ENCODE measurements at places on chromosomes 16 and 17.

DNA sequence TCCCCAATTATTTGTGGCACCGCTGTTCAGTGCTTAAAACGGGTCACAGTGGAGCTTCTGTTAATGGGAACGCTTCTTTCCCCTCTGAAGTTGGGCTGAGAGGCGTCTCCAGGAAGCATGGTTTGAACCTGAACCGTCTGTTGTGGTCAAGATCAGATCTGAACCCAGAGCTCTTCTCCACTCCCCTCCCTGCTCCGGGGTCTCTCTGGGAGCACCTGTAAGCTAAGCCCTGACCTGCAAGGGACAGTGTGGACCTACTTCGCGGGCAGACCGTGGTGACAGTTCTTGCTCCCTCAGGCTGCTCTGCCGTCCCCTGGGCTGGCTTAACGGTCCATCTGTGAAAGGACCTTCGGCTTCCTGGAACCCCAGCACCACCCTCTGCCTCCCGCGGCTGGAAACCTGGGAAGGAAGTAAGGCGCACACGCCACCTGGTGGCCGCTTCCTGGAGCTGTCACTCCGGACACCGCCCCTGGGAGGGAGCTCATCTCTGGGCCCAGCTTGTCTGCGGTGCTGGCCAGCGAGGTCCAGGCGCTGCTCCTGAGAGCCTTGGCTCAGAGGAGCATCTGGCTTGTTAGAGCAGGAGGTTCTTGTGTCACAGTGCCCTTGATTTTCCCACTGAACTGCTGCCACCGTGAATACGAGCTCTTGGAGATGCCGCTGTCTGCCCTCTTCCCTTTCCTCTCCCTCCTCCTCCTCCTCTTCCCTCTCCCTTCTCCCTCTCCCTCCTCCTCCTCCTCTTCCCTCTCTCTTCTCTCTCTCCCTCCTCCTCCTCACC is 518.5 kb upstream of the EEF2KMT start:
- peak; percentile 17 for DNase-seq

DNA sequence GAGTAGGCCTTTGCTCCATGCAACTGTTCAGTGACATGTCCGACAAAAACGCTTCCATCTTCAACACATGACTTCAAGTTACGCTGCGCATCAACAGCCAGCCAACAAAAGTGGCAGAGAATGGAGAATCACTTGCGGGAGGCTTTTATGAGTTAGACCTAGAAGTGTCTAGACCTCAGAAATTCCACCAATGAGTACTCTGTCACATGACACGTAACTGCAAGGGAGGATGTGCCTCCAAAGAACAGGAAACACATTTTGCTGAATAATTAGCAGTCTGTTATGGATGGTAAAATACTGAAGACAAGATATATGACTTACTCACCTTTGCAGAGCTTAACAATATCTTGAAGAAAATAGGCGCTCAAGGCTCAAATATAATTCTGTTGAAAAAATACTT is 62.1 kb downstream of the MYO1D start:
- DNase-seq, result no peak

DNA sequence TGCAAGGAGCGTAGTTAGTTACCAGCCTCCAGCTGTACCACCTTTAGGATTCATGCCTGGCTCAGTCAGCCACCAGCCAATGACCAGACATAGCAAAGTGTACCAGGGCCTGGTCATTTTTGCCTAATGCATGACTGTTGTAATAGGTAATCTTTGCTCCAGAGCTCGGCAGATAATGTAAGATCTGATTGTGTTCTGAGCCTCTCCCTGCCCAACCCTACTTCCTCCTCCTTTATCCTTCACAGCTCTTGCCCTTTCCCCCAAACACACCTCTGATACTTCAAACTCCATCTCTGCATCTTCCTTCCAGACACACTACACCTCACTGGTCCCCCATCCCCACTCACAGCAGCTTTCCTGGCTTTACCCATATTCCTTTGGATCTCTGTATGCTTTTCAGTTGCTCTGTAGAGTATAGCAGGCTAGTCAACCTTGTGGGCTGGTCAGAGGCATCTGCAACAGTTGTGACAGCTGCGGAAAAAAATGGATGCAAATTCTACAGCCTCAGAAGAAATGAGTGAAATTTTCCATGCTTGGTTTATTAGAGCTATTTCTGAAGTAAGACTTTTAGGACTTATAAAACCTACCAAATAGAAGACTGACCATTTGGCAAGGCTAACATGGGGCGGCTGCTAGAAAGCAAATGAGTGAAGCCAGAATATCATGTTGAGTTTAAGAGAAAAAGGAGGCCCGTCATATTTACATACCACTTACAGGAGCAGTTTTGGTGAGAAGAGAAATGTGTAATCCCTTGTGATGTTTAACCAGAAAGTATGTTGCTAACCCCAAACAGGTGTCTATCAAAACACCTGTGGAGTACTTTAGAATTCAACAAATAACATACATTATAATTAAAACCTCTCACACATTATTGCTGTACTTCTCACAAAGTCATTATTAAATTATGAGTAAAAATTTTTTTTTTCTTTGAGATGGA is 19.9 kb upstream of the C16orf87 start:
- no peak for DNase-seq

- DNase-seq, result peak; percentile 83
These were observed 10.1 kb downstream of the KRT39 start for GRCh38 chr17:40956401-40957254.

DNA sequence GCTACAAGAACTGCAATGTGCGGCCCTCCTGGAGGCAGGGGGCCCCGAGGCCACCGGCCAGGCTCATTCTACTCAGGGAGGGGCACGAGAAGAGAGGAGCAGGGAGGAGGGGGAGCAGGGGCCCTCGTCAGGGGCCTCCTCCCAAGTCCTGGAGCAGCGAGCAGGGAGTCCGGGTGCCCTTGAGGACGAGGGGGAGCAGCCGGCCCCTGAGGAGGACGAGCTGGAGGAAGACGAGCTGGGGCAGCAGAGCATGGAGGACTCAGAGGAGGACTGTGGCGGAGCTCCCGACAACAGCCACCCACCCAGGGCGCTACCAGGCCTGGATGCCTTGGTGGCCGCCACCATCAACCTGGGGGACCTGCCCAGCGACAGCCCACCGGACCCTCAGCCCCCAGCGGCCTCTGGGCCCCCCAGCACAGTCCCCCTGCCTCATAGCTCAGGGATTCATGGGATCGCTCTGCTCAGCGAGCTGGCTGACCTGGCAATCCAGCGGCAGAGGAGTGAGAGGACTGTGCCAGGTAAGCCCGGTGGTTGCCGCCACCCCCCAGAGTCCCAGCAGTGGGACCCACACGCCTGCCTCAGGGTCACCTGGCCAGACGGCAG is 52.2 kb downstream of the BAHCC1 start:
- no peak for DNase-seq

- DNase-seq, result no peak
These were observed 8.4 kb upstream of the RAB37 start for GRCh38 chr17:74728702-74729075.

- DNase-seq, result no peak
These were observed 48.0 kb downstream of the PIPOX start for GRCh38 chr17:29090750-29091605.

DNA sequence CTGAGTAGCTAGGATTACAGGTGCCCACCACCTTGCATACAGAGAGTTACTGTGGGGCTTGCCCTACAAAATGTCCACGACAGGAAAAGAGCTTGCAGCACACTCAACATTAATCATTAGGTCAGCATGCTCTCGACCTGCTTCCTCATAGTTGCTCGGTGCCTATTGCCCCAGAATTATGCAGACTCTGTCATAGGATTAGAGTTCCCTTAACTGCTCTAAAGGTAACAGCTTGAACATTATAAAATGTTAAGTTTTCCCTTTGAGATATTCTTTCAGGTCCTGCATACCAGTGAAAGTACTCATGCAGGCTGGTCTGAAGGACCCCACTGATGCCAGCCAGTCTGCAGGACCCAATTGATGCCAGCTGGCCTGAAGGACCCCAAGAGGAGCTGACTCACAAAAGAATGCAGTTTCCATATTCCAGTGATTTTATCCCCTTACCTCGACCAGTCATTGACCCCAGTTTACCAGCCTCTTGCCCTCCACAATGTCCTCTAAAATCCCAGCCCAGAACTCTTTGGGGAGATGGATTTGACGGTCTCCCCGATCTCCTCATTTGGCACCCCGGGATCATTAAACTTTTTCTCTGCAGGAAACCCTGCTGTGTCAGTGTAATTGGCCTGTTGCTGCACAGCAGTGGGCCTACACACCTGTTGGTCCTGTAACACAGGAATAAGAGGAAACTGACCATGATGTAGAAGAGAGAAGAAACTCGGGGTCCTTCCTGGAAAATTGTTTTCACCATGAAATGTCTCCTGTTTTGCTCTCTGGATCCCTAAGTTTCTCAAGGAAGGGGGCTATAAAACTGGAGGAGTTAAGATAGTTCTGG is 10.6 kb downstream of the ICAM2 start:
- no peak for DNase-seq

GRCh38 chr16:48000622-48001021 is 155.2 kb downstream of the ABCC12 start:
- no peak for DNase-seq

GRCh38 chr16:9035996-9036395 is 55.4 kb upstream of the HAPSTR1 start:
- no peak for DNase-seq

GRCh38 chr16:88460496-88461330 is 7.6 kb downstream of the ZFPM1 start:
- no peak for DNase-seq

DNA sequence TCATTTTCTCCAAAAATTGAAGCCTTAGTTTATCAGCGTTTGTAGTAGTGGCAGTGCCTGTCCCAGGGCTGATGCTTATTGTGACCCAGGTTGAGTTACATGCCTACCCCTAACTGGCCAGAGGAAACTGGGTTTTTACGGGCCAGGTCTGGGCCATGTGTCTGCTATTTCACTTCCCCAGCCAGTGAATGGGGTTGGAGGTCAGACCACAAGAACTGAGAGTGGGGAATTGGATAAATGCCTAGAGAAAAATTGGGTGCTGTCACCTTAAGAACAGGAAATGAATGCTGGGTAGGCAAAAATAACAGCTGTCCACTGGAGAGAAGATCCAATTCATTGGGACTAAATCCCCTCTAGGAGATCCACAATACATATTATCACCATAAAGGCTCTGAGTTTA is 5.2 kb downstream of the ADPRM start:
- DNase-seq, result no peak

- DNase-seq, result no peak
These were observed 2.1 kb downstream of the CMTM1 start for GRCh38 chr16:66568355-66568754.

- no peak for DNase-seq
These were observed 18.5 kb downstream of the NGFR start for GRCh38 chr17:49513641-49514040.

DNA sequence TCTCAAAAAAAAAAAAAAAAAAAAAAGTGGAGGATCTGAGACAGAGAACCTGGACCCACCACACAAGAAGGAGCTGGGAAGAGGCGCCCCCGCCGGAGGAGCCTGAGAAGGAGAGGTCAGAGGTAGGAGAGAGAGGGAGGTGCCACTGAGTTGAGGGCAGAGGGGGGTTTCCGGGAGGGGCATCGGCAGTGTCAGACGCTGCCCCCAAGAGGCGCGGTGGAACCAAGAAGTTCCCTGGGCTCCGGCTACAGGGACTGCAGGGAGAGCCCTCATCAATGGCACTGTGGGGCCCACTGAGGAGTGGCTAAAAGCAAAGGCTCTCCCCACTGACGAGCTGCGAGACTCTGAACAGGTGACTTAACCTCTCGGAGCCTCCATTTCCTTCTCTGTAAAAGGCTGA is 4.2 kb downstream of the CCDC42 start:
- no peak for DNase-seq

DNA sequence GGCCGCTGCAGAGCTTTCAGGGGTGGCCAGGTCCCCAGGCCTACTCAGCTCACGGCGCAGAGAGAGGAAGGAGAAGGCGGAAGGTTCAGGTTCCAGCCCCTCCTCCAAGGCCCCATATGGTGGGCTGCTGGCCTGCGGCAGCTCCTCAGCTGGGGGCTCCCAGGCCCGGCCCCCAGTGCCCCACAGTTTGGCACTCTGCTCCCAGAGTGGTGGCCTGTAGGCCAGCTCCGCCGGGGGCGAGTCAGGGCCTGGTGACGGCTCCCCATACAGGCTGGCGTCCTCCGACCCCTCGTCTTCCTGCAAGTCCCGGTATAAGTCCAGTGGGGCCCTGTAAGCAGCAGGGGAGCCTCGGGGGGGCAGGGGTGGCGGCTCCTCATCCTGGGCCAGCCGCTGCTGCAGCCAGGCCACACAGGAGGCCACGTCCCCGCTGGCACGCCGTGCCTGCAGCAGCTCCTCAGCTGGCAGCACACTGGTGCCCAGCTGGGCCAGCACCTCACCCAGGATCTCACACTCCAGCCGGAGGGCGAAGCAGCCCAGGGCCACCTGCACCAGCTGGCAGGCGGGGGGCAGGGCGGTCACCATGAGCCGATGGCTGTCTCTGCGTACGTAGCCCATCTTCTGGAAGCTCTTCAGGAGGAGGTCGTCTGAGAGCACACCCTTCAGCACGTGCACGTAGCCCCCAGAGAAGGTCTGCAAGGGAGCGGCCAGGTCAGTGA is 3.7 kb downstream of the SPATA2L start:
- no peak for DNase-seq

DNA sequence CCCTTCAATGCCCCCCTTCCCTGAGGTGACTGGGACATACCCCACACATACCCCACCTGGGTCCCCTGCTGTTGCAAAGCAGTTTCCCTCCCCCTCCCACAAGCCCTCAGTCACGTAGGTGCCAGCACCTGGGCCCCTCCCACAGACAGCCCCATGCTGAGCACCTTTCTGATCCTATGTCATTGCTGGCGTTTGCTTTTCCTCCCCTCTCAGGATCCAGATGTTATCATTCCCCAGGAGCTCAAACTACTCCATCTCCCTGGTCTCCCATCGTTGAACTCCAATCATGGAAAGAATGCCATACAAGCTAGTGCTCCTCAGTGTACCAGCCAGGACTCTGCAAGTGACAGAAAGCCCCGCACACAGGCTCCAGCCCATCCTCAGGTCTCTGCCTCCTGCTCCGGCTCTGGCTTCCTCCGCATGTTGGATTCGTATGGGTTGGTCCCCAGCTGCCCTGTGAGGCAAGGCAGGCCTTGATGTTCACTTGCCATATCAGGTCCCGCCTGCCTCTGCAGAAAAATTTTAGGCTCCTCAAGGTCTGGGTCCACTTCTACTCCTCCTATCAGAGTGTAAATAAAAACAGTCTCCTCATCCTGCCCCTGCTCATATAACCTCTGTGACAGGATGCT is 31.4 kb upstream of the MED9 start:
- no peak for DNase-seq

GRCh38 chr17:68288375-68288774 is 2.6 kb downstream of the SLC16A6 start:
- DNase-seq, result no peak

All from HTR-8/SVneo (cell line).